Mesangial cell (primary cell): ENCODE measurements at places on chromosomes 4 and X. TPM values are rescaled to one million over a fixed set of nuclear protein-coding genes. Genes with fewer than 3 reads are reported as not detected.

The RASL11B gene
- 0.65 and 0.76 TPM in 2 replicates for total RNA-seq

The P2RY10 gene
- total RNA-seq = not detected in 2 replicates

The CT45A1 gene
- not detected in 2 replicates for total RNA-seq

The CYTL1 gene
- total RNA-seq = 9.3 and 19.6 TPM in 2 replicates

The CLCN5 gene
- total RNA-seq = 4.6 and 9.4 TPM in 2 replicates
